Stimulated activated CD4-positive, alpha-beta T cell treated with anti-CD3 and anti-CD28 coated beads, Interleukin-4, amount 100 ng/mL, for 4 hours (primary cell): ENCODE measurements at places on chromosomes 2 and 18.

DNA sequence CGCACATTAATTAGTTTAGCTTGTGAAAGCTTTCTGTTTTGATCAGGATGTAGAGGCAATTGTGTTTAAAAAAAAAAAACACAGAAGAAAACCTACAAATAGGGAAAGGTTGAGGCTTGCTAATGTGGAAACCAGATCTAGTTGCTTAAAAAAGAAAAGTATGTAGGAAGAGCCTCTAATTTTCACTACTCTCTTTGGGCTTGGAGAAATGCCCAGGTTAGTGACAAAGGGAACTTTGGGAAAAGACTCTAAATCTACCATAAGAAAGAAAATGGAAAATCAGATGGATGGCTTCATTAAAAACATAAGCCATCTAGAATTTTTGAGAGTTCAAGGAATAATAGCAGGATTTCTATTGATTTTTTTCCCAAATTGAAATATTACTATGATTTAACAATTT is 47.3 kb upstream of the SLC38A11 start:
- no peak for DNase-seq

DNA sequence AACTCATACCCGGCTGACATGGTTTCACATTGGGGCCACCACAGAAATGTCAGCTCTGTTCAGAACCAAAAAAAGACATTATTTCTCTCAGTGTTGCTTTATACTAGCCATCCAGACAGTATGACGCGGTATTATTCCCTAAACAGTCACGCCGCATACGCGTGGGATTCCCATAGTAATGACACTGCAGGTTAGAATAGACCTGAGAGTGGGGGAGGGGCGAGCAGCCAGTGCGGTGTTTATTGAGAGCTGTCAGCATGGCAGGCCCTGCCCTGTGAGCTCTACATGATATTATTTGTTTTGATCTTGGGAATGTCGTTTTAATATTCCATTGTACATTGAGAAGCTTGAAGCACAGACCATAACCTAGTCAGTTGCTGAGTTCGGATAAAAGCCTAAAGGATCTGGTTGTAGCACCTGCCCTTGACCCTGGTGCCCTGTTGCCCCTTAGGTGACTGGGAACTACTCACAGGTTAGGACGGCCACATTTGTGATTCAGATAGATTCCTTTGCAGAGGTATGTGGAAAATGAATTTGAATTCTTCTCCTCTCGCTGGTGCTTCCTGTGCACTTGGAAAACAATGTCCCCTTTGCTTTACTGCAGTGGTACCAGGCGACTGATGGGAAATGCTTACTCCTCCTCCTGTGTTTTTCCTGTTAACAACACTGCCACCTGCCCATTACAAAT is 150.1 kb downstream of the ARHGAP28 start:
- no peak for DNase-seq

DNA sequence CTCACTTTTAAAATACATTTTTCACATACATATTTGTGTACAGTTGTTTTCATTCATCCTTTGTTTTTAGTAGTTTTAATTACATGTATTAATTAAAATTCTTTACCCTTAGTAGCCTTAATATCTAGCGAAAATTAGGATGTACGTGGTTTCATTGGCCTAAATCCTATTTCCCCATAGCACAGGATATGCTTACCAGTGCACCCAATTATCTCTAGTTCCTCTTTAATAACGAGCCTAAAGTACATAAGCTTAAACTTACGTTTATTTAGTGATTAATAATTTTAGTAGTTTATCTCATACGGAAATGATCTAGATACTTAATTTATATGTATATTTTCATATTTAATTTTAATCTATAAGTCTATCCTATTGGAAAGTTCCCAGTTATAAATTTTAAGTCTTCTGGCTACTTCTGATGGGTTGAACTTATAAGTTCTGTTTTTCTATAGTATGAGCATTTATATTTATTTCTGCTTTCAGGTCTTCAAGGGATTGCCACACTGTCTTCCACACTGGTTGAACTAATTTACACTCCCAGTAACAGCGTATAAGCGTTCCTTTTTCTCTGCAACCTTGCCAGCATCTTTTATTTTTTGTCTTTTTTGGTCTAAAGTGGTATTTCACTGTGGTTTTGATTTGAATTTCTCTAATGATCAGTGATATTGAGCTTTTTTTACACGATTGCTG is 21.4 kb upstream of the RUFY4 start:
- no peak for DNase-seq

DNA sequence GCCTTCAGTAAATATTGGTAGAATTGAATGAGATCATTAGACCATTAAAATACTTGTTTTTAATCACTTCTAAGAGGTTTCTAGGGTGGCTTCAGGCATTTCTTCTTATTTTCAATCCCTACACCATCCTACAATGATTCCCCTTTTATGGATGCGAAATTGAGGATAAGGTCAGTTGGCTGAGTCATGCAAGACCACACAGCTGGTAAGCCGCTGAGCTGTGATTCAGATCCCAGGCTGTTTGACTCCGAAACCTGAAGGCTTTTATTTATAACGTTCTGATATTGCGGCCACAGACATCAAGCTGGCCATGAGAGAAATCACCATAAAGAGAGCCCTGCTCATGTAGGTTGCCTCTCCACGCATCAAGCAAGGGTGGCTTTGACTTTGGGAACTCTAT is 133.4 kb downstream of the VAPA start:
- DNase-seq: no peak

- no peak for DNase-seq
Measured at GRCh38 chr2:120778244-120778643, 42.6 kb downstream of the GLI2 start.

DNA sequence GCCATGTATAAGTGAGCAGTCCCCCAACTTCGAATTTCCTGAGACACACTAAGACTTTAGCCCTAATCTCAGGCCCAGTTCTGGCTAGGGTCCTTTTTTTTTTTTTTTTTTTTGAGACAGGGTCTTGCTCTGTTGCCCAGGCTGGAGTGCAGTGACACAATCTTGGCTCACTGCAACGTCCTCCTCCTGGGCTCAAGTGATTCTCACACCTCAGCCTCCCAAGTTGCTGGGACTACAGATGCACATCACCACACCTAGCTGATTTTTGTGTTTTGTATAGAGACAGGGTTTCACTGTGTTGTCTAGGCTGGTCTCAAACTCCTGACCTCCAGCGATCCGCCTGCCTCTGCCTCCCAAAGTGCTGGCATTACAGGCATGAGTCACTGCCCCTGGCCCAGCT is 23.9 kb upstream of the TGIF1 start:
- no peak for DNase-seq

DNA sequence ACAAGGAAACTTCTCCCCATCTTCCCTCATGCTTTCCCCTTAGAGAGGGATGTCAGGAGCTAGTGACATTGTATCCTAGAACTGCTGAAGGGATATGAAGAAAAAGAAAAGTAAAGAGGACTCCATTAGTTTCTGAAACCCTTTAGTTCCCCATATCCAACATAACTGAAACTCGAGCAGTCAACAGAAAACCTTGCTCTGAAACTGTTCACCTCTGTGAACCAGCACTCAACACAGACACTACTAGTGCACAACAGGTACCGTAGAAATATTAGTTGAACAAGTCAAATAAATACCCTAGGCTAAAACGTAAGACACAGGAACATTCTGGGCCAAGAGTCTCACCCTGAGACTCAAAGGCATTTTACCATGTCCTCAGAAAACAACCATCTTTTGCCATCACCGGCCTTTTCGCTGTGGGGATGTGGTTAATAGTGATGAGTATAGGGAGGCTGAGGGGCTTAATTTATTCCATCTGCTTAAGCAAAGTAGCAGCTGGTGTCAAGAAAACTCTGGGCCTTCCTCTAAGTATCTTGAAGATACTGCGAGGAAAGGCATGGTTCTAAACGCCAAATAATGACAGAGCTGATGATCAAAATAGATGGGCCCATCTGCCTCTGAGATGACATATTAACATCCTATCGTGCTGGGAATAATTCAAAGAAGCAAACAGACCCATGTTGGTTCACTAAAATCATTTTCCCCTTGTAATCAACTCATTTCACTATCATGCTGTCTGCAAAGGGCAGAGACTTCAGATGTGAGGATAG is 156.8 kb downstream of the STK39 start:
- no peak for DNase-seq
